ENCODE measurements at places on chromosomes 1 and 21.

GRCh38 chr1:228399531-228400236, 7.0 kb downstream of the TRIM11 start:
- no peak for DNase-seq

- no peak for DNase-seq
Measured at GRCh38 chr1:31485166-31485565, 72.2 kb downstream of the SERINC2 start.

GRCh38 chr1:118636004-118636403, 352.1 kb downstream of the TBX15 start:
- no peak for DNase-seq

DNA sequence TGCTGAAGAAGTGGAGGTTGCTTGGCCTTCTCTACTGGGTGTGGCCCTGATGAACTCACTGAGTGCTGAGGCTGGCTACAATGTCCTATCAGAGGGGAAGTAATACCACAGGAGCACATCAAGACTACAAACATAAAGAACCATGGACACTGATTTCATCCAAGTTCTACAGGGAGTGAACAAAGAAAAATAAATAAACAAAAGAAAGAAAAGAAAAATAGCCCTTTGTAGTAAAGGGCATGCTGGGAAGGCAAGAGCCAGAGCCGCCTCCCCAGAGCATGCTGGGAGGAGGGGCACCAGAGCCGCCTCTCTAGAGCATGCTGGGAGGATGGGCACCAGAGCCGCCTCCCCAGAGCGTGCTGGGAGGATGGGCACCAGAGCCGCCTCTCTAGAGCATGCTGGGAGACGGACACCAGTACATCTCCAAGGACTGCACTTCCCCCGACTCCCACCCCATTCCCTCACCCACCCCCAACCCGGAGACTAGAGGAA, 65.9 kb downstream of the LAMC2 start:
- DNase-seq = no peak

DNA sequence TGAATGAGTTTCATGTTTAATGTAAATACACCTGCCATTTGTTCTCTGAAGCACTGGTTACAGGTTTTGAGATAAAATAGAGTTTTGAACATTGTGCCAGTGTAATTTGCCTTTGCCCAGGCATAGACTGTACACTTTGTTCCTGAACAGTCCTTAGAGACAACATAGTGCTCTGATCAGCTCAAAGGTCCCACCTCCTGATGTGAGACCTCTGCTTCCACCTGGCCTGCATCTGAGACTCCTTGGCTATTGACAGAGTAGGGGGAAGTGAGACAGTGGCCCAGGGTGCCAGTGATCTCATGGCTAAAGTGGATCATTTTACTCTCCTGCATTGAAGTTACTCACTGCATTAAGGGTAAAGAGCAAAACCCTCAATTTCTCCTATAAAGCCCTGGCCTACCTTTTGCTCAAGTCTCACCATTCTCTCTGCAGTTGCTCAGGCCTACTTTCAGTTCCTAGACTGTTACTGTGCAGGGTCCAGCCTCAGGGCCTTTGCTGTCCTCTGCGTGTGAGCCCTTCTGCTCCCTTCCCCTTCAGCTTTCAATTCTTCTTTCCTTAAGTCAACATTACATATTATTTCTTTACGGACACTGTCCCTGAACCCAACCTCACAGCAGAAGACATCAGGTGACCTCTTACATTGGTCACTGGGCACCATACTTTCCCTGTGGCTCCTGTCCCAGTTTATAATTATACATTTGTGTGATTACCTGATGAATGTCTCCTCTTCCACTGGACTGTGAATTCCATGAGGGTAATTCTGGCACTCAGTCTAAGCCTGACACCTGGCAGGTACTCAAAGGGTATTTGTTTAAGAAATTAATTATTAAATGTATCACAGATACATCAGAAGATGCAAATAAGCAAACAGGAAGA, 142.9 kb downstream of the ROR1 start:
- DNase-seq = no peak

- no peak for DNase-seq
Measured at GRCh38 chr1:157304271-157304670, 166.1 kb upstream of the ETV3 start.

DNA sequence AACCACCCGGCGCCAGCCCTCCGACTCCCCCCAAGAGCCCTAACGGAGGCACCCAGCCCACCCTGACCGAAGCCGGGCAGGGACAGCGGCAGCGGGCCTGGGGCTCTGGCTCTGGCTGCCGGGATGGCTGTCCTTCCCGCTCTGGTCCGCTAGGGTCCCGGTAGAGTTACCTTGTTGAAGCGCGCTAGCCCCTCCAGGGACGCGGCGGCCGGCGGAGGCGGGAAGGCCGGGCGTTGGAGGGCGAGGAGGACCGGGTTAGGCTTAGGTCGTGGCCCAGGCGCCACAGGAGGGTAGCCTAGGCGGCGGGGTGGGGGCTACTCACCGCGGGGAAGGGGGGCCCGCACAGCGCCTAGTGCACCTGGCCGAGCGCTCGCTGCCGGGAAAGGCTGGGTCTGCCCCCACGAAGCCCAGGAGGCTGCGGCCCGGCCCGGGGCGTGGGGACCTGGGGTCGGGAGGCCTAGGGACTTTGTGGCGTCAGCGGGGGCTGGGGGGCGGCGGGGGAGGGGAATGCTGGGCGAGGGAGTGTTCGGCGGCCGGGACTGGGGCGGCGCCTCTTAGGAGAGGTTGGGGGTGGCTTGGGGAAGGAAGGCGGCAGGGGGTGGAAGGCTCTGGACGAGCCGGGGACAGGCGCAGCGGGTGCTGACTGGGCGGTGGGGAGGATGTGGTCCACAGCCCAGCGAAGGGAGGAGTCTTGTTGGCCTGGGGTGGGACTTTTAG, at the start of gene TRIM17:
Gene TRIM17 (minus strand): TSS at position 645 of the 717 bp plus-strand sequence. CDS start 1,789 bp downstream, outside the sequence.
- no peak for DNase-seq

- no peak for DNase-seq
Measured at GRCh38 chr1:19877181-19877750, 4.9 kb upstream of the OTUD3 start.

DNA sequence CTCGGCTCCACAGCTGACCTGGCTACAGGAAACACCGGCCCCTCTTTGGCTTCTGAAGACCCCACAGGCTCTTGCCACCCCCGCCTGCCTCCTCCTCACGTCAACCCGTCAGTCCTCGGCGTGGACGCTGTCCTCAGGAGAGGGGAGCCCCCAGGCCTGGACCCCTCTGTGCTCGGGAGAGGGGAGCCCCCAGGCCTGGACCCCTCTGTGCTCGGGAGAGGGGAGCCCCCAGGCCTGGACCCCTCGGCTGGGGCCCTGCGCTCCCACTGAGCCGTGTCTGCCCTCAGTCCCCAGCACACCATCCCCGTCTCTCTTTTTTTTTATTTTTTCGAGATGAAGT, 26.0 kb upstream of the C1orf159 start:
- DNase-seq = no peak

GRCh38 chr1:10720635-10721034, 75.8 kb downstream of the CASZ1 start:
- DNase-seq = no peak

GRCh38 chr1:206651958-206652890, 16.9 kb downstream of the DYRK3 start:
- no peak for DNase-seq

GRCh38 chr1:245797592-245798348, 643.0 kb downstream of the KIF26B start:
- no peak for DNase-seq

DNA sequence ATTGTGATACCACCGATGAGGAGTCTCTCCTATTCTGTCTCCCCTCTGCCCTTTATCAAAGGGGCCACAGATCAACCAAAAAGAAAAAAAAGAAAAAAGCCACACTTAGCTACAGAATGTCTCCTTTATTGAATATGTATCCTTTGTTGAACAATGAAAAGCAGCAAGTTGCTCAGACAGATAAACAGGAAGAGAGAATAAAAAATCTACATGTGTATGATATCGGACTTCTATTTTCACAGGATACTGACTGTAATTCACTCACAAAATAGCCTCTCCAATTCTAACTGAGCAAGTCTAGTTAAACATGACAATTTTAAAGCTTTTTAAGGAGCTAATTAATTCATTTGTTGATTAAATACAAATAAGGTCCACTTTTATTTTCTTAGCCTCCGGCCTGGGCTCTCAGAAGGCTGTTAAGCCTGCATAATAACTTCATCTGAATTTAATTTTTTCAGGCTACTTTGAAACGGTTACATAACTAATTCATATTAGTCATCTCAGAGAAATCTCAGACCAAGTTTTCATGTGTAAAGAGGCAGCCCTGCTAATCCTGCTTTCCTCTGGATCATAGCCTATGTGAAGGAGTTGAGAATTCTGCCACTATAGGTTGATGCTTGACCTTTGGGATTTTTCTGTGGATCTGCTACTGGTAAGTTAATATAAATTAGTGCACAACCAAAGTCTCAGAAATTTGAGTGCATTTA, 304.1 kb upstream of the NR5A2 start:
- DNase-seq = no peak

DNA sequence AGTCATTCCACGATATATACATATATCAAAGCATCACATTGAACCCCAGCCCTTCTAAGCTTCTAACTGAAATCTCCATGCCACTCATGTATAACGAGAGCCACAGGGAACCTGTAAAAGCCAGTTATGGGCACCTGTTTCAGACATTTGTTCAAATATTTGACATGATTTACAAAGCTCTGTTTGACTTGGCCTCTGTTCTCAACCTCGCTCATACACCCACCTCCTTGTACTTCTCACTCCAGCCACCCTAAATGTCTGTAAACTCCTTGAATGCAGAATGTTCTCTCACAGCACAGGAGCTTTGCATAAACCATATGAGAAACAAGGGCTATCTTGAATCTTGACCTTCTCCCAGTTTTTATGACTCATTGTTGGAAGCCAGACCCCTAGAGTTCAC, 36.9 kb upstream of the CD2 start:
- DNase-seq = no peak

- no peak for DNase-seq
Measured at GRCh38 chr1:240946926-240947325, 335.0 kb upstream of the GREM2 start.

DNA sequence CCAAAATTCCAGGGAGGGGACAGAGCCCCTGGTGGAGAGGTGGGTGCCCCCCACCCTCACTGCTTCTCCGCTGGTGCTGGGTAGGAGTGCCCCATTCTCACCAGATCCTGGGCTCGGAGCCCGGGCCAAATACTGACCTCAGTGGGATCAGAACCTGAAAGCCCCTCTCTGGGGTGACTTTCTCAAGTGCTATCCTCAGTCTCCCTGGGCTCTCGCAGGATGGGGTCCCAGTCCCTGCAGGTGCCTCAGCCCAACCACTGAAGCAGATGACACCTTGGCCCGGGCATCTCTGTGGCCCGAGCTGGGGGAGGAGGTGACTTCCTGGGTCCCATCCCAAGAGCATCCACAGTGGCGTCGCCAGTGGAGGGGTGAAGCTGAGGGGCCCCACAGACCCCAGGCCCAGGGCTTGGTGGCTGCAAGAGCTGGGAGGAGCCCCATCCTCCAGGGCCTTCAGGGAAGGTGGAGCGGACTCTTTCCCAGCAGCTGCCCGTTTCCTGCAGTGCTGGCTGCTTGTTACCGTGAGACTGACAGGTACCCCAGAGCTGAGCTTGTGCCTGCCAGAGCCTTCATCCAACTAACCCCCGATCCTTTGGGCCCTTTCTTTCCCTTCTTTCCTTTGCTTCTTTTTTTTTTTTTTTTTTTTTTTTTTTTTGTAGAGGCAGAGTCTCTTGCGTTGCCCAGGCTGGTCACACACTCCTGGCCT, 3.9 kb upstream of the FNDC10 start:
- DNase-seq = no peak

DNA sequence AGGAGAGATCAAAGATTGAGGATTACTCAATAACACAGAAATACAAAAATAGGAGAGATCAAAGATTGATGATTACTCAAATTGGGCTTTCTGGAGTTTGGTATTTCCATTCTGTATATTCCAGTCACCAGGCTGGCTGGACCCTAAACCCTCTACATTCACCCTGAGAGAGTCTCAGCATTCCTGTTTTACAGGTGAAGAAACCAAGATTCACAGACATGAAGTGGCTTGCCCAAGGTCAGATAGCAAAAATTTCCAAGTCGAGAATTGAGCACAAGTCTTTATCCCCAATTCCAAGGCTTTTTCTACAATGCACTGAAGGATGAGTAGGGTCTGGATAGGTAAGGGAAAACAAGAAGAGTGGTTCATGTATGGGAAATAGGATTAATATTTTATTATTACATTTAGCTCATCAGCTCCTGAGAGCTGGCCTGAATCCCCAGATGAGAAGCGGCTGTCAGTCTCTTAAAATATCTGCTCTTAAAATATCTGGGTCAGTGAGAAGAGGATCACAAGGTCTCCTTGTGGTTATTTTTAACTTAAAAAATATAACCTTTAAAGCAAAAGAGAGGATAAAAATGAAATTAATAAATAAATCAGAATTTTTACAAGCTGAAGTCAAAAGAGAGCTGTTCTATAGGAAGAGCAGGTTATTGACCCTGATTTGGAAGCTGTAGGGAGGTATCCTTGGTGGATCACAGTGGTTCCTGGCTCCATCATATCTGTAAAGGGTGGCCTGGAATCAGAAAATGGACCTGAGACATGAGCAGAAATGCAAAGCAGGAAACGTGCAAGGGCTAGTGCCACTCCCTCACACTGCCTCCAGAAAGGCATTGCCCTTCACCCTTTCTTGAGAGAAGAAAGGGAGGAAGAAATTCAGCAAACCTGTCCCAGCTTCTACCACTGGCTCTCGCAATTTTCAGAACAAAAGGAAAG, 29.1 kb upstream of the SEC16B start:
- no peak for DNase-seq

DNA sequence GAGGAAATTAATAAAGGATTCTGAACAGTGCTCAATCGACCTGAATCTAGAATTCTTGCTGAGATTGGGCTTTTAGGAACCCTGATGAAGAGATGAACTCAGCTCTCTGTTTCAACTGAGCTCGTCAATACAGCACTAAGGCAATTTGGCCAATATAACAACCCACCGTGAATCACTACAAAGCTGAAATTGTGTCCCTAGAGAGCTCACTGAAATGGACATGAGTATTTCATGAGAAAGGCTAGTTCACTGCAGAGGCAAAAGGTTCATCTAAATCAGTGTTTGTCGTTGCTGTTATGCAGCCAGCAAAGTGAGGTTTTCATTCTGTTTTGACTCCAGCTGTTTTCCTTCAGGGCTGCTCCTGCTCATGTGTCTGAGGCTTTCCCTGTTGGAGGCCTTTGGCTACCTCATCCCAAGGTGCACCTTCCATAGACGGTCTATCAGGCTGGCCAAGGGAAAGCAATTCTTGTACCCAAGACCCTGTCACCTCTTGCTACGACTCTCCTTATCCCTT, 83.5 kb downstream of the URB2 start:
- no peak for DNase-seq

DNA sequence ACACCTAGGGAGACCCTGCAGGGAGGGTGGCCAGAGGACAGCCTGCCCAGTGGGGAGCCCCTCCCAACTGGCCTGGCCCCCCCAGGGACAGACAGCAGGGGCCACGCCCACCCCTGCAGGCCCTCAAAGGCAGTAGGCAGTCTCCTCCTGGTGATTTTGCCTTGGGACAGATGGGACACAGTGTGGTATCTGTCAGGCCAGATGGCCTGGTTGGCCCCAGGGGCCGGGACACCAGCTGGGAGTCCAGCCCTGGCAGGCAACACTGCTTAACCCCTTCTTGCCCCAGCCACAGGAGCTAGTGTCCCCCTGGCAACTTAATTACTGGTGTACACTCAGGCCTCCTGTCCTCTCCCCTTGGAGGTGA, 17.8 kb downstream of the IFFO2 start:
- no peak for DNase-seq

- no peak for DNase-seq
Measured at GRCh38 chr1:12015499-12015898, 3.8 kb upstream of the MIIP start.

GRCh38 chr1:36448530-36449056, 1.7 kb downstream of the OSCP1 start:
- DNase-seq = no peak

GRCh38 chr1:173453982-173454381, 23.2 kb upstream of the PRDX6 start:
- DNase-seq = no peak

- no peak for DNase-seq
Measured at GRCh38 chr1:21247892-21248715, 42.2 kb downstream of the ECE1 start.

Measured in activated CD8-positive, alpha-beta memory T cell treated with anti-CD3 and anti-CD28 coated beads for 1 hour (primary cell).